Hindlimb muscle (tissue), 1 donor: ENCODE measurements at places on chromosomes 7 and 10. TPM values are rescaled to one million over a fixed set of nuclear protein-coding genes. Genes with fewer than 3 reads are reported as not detected.

The VGF gene
- not detected for polyA plus RNA-seq

GRCh38 chr10:122232769-122233168 is 38.3 kb upstream of the BTBD16 start:
- DNase-seq: peak; percentile 72

The SMO gene
- polyA plus RNA-seq: 39.7 TPM

The SPDYE11 gene
- 1.9 TPM for polyA plus RNA-seq

The HOXA13 gene
- not detected for polyA plus RNA-seq

GRCh38 chr7:5682551-5683279 is 98.7 kb downstream of the RNF216 start:
- no peak for DNase-seq

The PNLIPRP3 gene
- 0.17 TPM for polyA plus RNA-seq

The GPR85 gene
- 1.5 TPM for polyA plus RNA-seq

GRCh38 chr7:76201732-76202665 is at the start of gene SRRM3:
TSS of gene SRRM3 (plus strand) at chr7:76201896. CDS start at chr7:76235067, 33,171 bp downstream.
- peak; percentile 78 for DNase-seq

DNA sequence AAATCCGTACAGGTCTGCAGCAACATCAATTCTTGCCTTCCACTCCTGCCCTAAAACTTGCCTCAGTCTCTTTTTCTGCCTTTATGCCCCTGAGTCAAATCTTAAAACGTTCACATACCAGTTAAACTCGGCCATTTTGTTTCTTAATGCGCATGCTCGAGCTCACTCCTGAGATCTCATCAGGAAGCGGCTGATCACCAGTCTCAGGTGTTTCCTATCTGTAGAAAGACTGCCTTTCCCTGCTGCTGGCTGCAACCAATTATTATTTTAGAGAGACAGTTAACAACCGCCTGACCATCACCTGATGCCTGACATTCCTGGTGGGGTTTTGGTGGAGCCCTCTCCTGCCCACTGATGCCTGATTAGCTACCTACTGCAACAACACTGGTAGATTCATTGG is 70.2 kb upstream of the TMEM140 start:
- no peak for DNase-seq

DNA sequence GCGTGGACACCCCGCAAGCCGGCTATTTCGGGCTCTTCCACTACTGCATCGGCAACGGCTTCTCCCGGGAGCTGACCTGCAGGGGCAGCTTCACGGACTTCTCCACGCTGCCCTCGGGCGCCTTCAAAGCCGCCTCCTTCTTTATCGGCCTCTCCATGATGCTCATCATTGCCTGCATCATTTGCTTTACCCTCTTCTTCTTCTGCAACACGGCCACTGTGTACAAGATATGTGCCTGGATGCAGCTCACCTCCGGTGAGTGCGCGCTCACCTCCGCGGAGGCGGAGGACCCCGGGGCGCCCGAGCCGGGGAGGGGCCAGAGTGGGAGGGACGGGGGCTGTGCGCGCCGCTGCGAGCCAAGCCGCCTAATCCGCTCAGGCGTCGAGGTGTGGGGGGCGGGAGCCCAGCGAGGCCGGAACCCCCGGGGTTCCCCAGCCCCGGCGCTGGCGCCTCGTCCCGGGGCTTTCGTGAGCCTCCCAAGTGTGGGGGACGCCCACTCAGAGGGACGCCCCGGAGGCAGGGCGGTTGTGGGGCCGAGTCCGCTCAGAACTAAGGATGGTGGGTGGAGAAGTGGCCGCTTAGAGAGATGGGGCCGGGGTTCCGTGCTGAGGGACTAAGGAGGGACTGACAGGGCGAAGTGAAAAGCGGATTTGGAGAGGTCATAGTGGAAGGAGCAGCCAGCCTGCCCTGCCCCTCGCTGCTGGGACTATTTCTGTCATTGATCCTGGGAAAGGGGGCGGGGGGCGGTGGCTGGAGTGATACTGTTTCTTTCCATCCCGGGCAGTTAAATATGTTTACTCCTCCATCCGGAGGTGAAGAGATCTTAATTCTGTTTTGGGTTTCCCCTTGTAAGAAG is 795 bp downstream of the LHFPL3 start:
- no peak for DNase-seq

DNA sequence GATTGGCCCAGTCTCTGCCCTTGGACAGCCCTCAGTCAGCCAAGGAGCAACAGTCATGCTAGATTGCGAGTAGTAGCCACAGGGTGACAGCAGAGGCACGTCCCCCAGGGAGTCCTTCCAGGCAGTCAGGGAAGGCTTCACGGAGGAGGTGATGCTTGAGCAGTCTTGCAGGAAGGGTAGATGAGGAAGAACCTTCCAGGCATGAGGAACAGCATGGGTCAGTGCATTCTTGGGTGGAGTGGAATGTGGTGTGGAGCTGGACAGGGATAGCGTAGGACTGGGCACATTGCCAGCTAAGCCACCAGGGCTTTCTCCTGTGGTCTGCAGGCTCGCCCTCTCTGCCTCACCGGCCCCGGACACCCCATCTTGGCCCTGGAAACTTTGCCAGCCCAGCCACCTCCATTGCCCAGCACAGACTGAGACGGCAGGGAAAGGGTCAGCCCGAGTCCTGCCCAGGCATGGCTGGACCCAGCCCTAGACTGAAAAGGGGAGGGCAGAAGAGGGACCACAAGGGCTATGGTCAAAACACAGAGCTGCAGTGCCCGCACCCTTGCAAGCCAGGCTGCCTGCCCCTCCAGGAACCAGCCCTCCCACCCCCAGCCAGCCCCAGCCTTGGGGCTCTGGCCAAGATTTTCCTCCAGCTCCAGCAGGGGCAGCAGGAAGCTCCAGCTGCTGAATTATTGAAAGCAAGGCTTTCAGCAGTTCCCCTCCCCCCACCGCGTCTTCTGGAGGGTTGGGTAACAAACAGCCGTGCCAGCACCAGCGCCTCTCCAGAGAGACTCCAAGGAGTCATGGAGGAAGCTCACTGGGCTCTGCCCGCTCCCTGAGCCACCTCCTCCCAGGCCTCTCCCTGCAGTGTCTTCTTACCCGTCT is 18.7 kb downstream of the SRRM3 start:
- no peak for DNase-seq

DNA sequence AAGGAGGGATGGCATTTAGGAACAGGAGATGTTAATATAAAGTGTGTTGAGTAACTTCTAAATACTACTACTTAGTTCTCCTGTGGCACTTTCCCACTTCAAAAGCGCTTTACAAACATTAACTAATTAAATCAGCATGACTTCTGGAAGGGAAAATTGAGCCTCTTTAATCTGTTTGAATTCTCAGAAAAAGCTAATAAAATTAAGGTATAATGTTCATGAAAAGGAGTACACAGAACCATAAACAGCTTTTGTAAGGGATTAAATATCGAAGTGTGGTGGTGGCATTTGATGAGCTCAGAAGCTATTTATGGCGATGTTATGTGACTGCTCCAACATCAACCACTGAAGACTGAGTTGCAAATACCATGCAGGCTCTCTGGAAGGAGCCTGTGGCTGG is 10.2 kb upstream of the VAX1 start:
- DNase-seq: no peak

DNA sequence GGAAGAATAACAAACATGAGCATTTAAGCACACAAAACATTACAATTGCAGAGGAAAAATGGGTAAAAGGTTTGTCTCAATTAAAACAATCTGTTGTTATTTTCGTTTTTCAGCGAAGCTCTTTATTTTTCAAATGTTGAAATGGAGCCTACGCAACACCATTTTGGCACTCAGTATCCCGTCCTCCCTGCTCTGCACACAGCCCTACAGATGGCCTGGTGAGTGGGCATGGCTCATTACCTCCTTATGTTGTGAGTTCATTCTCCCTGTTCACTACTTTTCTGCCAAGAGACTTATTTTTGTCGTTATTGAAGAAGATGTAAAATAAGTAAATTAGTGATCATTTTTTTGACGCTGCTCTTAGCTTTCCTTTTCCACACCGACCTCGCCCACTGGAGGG is 167.8 kb upstream of the CXCL12 start:
- no peak for DNase-seq

The NUTM2A gene
- polyA plus RNA-seq: 3.5 TPM

DNA sequence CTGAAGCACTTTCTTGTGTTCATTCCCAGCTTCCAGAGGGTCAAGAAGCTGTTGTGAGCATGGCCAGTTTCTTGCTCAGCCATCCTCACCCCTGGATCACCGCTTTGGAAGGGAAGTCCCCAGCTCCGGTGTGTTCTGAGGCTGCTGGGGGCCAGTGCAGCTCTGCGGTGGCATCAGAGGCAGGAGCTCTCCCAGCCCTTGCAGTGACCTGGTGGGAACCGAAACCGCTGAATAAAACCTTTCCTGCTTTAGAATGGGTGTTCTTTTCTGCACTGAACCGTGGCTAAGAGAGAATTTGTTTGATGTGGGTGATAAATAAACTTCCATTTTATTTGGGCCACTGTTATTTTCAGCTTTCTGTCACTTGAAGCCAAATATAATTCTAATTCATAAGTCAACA is 450.9 kb upstream of the VSTM2A start:
- DNase-seq: no peak

DNA sequence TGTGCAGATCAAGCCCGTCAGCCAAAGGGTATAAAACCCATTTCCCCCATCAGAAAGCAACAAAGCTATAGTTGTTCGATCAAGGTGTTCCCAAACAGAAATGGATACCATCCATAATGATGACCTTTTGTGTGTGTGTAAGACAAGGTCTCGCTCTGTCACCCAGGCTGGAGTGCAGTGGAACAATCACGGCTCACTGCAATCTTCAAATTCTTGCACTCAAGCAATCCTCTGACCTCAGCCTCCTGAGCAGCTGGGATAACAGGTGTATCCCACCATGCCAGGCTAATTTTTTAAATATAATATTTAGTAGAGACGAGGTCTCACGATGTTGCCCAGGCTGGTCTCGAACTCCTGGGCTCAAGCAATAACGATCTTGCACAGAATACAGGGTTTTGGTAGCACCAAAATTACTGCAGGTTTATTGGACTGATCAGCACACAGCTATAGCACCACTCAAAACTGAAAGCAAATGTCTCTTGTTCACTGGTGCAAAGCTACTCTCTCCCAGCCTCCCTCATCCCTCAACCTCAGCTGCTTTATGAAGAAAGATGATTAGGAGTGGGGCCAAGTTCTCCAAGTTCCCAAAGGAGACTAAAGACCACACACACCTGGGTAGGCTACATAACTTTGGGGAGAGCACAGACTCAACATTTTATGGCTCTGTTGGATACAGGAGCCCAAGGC is 80.5 kb downstream of the ABI1 start:
- no peak for DNase-seq
